ENCODE measurements at places on chromosomes 12 and 14.

GRCh38 chr12:52815676-52816588 is 2.0 kb upstream of the KRT4 start:
- DNase-seq: no peak

- no peak for DNase-seq
These were observed 151.3 kb downstream of the NUBPL start for GRCh38 chr14:31712244-31713127.

DNA sequence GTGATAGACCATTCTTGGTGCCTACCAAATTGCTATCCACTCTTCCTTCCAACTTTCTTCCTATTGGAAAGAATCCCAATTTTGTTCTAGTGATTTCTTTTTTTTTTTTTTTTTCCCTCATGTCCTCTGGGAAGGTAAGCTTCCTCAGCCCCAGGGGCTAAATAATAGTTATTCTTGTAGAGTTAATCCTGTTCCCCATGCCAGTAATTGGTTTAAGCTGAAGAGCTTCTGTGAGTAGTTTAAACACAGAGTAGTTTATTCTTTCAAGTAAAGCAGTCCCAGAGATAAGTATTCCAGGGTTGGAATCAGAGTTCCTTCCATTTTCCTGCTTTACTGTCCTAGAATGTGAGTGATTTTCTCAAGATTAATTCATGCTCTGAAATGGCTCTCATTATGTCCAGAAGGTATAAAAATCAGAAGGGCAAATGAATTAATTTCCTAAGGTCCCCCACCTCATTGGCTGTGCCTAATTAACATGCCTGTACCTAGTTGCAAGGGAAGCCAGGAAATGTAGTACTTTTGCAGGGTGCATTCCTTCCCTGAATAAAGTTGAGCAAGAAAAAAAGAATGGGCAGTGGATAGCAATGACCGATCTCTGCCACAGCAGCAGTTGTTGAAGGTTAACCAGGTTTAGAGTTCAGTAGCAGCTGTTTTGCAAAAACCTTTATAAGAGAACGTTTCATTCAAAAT is 97.8 kb downstream of the PLEKHA5 start:
- DNase-seq: no peak

- DNase-seq: no peak
These were observed 87.0 kb downstream of the DAD1 start for GRCh38 chr14:22502007-22502406.

GRCh38 chr14:100641274-100641860 is 54.1 kb upstream of the BEGAIN start:
- no peak for DNase-seq

DNA sequence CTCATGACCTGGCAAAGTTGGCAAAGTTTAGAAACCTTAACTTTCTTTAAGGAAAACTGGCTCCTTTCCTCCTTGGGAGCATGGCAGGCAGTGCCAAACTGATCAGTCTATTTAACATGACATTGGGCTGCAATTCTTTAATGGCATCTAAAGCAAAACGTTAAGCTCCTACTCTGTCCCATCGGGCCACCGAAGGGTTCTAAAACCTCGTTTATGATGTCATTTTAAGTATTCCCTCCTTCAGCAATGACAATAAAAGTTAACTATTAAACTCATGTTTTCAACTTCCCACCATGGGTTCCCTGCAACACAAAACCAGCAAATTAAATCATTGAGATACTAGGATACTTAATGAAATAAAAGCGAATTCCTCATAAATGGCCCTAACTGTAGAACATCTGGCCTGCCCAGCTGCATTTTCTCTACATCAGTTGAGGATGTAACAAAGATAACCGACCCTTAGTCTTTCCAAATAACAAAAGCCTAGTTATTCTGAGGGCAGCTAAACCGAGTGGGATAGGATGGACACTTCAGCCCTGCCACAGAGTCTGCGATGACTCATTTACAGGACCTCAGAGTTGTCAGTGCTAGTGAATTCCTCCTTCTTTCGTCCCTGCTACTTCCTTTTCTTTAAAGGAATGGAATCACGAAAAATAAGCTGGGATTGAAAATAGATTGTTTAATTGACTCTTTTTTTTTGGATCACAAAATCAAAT is 34.5 kb upstream of the RIC8B start:
- DNase-seq: peak; percentile 52

DNA sequence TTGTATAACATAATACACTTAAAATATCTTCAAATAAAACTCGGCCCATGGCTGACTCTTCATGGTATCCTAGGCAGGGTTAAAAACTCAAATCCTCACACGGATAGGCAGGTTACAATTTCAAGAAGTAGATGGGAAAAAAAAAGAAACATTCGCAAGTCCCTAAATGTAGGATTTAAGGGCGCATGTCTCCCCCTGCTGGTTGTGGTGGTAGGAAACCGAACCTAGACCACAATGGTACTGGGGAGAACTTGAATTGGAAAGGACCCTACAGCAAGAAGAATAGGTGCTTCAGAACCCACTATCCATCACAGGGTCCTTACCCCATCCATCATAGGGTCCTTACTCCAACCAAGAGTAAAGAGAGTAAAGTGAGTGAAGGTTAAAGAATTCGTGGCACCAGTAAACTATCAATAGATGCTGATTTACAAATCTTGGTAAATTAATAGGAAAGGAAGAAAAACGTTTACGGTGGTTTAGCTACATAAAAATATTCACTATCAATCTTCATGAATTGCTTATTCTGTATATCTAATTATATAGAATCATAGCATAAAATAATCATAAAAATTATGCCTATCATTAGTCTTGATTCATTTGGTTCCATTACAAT is 3.3 kb upstream of the CIPC start:
- peak; percentile 71 for DNase-seq

GRCh38 chr12:131539381-131539780 is 171.5 kb upstream of the SFSWAP start:
- DNase-seq: no peak

GRCh38 chr14:68961781-68962584 is 17.1 kb downstream of the ACTN1 start:
- no peak for DNase-seq

DNA sequence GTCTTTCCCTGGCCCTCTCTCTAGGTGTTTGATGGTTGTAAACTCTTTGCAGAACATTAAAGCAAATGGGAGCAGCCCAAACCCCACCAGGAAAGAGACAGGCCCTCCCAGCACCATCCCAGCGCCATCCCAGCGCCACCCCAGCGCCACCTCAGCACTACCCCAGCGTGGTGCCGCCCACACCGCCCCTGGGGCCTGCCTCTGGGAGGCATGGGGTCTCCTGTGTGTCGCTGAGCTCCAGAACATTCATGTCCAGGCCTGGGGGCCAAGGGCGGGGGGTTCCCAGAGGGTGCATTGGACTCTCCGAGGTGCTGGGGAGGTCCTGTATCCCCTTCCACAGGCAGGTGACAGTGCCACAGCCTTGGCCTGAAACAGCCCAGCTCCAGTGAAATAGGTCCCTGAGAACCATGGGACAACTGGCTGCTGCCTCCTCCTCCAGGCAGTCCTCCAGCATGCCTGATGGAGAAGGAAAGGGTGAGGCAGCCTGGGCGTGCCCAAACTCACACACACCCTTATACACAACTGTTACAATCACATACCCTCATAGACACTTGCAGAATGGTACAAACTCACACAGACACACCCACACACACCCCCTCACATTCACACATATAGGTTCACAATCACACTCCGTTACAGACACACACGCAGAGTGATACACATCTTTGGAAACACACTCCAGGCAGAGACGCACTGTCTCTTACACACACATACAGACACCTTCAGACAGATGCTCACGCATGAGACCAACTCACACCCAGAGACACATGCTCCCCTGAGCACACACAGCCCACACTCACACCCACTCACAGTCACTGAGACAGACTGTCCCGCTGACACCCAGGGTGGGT is 44.4 kb upstream of the NCOR2 start:
- no peak for DNase-seq

GRCh38 chr12:127174881-127175280 is 1092.1 kb upstream of the TMEM132C start:
- DNase-seq: no peak

DNA sequence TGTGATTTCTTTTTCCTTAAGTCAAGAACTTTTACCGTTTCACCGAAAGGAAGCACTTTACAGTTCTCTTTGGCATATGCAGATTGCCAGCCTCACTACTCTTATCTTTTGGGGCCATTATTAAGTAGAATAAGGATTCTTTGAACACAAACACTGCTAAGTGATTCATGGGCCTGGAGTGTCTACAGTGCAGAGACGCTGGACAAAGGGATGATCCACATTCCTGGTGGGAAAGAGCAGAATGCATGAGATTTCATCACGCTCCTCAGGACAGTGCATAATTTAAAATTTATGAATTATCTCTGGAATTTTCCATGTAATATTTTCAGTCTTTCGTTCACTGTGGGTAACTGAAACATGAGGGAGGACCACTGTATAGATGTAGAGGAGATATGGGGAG is 90.2 kb downstream of the TTLL5 start:
- DNase-seq: peak; percentile 45

GRCh38 chr14:92609955-92610354 is 96.4 kb downstream of the RIN3 start:
- no peak for DNase-seq

- DNase-seq: no peak
These were observed 94.3 kb downstream of the AEBP2 start for GRCh38 chr12:19533567-19533966.

DNA sequence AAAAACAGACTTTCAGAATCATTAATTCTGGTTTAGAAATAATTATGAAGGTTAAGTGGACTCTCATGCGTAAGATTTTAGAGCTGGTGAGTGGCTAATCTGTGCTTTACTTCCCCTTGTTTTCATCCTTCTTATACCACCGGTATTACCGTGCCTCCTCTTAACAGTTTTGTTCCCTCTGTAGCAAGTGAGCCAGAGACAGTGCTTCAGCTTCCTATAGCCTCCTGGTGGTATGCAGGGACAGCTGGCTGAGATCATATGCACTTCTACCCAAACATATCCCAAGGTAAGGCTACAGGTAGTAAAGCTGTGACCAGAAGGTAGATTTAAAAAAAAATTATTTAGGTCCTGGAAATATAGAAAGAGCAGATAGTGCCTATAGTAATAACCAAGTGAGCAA is 55.2 kb downstream of the PDE3A start:
- DNase-seq: no peak

DNA sequence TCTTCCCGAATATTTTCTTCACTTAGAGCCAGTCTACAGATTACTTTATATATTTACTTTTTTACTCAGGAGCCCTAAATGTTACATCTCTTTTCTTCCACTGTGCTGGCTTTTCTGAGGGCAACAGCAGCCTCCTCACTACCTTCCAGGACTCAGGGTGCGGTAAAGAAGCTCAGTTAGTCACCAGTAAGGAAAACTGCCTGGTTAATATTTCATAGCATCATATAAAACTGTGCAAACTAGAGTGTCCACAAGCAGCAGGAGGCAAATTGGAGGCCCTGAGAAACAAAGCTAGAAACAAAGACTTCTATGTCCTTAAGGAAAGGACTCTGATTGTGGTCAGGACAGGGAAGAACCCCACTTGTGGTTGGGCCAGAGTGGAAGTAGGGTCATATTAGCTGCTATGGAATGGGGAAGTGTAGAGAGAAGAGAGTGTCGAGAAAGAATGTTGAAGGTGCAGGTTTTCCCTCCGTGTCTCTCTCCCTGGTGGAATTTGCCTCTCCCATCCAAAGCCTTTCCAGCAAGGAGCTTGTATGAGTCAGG is 220.1 kb downstream of the SLC15A4 start:
- DNase-seq: no peak

DNA sequence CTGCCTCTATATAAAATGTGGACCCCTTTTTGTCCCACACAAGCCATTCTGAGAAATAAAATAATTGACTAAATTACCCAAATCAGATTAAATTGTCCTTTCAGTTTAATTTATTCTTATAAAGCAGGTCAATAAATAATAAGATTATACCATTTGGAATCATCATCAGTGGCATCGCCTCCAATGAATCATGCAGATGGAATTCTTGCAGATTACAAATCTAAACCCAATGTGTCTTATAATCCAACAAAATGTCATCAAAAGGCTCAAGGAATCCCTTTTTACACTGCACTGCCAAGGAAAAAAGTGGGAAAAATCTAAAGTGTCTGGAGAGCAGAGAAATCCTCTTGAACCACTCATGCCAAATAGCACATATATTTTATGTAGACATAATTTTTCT is 138.2 kb upstream of the TSPAN8 start:
- DNase-seq: no peak

DNA sequence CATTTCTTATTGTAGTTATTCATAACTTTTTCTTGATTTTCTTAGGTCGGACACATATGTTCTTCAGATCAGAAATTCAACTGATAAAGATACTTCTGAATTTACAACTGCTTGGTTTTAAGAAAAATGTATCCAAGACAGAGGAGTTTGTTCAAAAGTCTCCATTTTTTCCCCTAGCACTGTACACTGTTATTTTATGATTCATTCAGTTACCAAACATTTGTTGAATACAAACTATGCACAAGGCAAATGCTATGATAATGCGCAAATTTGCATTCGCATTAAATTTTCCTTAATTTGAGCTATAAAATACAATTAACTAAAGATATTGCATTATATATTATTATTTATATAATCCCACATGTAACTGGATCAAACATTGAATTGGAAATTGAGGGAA is 10.1 kb upstream of the PLEKHA5 start:
- no peak for DNase-seq

DNA sequence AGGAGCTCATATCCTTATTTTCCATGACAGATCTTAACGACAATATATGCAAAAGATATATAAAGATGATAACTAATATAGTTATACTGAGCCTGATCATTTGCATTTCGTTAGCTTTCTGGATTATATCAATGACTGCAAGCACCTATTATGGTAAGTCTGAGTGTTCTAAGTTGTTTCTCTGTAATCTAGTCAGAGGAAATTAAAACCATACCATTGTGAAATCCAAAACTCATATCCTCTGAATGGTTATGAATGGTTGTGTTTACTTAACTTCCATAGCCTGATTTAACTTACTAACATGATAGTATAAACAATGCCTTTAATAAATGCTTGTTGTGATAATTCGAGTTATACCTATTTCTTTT is 760 bp downstream of the TMEM19 start:
- no peak for DNase-seq

GRCh38 chr14:99612071-99612737 is 8.2 kb upstream of the CCDC85C start:
- no peak for DNase-seq

DNA sequence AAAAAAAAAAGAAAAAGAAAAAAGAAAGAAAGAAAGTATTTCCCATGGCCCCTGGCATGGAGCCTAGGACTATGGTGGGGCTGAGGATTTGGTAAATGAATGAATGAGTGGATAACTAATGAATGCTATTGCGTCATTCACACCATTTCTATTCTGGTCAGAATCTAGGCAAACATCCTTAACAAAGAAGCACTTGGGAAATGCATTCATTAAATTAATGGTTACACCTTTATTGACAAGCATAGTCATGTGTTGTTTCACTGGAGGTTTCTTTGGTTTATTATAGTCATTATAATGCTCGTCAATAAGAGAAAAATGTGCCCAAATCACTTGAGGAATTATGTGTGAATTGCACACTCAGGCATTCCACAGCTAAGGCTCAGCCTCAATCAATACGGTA is 13.6 kb upstream of the AQP2 start:
- no peak for DNase-seq

- no peak for DNase-seq
These were observed 18.9 kb downstream of the ZFHX2 start for GRCh38 chr14:23532658-23533057.

- peak; percentile 73 for DNase-seq
These were observed 143.6 kb downstream of the PAWR start for GRCh38 chr12:79547044-79547734.

All from AG20443 (cell line).